GM18507 (cell line): ENCODE measurements at places on chromosomes 1 and 21.

GRCh38 chr1:94783342-94784189 lies 36.6 kb upstream of the SLC44A3 start:
- no peak for DNase-seq

GRCh38 chr1:18151436-18152122 lies 44.0 kb downstream of the IGSF21 start:
- no peak for DNase-seq

DNA sequence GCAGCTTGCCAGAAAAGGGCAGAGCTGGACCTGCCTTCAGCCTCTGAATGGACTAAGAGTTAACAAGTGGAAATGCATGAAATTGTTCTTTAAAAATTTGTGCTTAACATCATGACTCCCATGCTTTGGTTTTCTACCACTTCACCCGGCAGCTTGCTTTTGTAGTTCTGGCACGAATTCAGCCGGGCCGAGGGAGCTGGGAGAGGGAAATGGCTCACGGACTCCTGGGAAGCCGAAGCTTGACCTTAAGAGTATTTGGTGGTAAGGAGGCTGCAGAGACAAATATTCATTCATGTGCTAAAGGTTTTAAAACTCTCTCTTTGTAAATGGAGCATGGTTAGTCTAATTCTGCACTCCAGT lies 17.2 kb upstream of the GFI1 start:
- DNase-seq = no peak

GRCh38 chr21:39046236-39046916 lies 136.9 kb downstream of the PSMG1 start:
- DNase-seq = no peak

- DNase-seq = no peak
Observed at GRCh38 chr1:181061891-181062835, 26.3 kb upstream of the IER5 start.

GRCh38 chr1:61536174-61537108 lies 188.5 kb downstream of the TM2D1 start:
- no peak for DNase-seq

GRCh38 chr1:37808369-37809319 lies 636 bp upstream of the YRDC start:
- no peak for DNase-seq
